NCI-H460 (cell line): ENCODE measurements at places on chromosomes 12 and 14.

DNA sequence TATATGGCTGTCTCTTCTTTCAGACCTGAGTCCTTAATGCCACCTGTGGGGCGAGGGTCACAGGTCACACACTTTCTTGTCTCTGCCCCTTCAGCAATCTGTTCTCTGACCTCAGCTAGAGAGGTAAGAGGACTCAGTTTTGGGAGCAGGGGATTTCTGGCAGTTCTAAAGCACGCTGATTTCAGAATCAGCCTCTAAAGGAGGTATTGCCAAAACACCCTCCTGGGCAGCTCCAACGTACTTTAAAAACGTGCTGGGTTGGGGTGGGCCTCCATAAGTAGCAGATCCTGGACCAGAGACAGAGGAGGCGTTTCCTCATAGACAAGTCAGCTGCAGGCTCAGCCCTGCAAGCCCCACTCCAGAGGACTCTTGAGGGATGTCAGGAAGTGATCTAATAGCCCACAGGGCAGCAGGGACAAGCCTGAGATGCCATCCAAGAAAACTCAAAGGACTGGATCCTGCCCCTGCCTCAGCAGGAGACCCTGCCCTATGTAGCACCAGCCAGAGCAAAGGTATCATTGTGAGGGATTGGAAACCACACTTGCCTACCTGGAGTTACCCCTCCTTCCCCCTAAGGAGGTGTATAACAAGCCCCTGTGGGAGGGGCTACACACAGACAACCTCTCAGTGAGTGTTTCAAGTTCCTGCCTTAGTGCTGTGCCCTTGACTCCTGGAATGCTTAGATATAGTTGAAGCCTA is 8.5 kb downstream of the CTDSP2 start:
- no peak for DNase-seq

DNA sequence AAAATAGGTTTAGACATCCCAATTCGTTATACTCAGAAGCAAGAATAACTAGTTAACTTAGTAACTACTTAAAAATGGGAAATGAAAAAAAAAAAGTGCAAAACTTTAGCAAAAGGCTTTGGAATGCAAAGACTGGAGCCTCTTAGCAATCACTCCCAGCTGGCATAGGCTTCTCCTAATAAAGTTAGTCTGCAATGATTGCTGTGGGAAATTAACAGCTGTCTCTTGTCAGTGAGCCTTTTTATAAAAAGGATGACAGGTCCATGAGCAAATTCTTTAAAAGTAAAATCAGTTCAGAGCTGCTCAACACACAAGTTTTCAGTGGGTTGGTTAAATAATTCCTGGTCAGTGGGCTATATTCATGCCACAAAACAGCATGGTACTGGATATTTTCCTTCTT is 7.4 kb upstream of the SYCP3 start:
- DNase-seq, result no peak

DNA sequence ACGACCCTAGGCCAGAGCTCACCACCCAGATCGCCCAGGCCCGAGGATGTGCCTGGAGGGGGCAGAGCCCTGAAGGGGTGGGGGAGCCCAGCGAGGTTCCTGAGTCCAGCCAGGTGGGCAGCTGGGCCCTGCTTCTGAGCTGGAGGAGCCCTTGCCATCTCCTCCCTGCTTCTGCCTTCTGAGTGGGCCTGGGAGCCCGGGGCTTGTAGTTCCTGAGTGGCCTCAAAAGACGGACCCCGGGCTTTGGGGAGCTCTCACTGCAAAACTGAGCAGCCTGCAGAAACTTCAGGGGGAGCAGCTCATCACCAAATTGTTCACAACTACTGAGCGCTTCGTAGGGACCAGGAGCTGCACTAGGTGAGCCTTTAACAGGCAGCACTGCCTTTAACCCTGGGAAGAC is 112.1 kb downstream of the NCOR2 start:
- DNase-seq, result no peak

DNA sequence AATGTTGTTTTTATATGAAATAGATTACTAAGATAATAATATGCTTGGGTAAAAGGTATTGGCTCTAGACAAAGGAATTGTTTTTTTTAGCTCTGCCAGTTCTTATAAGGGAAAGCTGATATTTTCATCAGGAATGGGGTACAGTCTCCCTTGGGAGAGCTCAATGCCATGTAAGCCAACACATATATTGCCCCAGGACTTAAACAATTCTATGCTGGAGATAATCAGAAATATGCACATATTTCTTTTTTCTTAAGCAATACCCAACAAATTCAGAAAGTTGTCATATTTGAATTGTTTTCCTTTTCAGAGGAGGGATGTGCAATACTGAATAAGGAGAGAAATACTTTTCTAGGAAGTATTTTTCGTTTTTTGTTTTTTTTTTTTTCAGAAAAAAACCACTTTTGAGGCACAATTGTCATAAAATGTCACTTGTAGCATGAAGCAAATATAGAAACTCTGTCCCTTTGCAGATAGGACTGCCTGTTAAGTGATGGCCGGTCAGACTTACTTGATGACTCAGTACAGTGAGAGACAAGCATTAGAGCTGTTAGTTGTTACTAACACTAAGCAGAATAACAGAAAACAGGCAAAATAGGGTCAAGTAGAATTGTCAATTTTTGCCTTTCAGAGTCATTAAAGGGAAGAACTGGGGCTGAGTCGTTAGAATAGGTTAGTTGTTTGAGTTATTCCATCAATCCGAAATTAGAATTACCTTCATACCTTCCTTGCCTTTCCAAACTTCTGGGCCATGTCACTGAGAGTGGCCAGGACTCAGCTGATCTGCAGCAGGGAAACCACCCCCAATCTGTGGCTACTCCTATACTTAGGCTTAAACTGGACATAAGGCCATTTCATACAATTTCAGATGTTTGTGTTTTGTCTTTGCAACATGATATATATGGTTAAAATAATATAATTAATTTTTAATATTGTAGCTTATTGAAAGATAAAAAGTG is 168.1 kb downstream of the SLC38A4 start:
- no peak for DNase-seq
